Naive thymus-derived CD8-positive, alpha-beta T cell (primary cell): ENCODE measurements at places on chromosomes 3 and 15.

DNA sequence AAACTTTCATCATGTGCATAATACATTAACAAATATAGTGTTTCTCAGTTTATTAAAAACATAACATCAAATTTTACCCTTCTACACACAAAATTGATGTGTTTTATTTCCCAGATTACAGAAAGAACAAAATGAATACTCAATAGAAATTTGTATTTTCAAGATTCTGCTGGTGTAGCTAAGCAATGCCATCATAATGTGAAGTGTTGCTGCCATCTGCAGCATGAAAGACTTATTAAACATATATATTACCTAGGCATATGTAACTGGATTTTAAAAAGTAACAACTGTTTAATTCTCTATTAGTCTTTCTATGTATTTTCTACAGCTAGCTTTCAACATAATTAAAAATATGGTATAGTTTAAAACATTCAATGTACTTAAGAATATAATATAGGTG, 27.5 kb downstream of the PLSCR5 start:
- peak; percentile 53 for DNase-seq

- DNase-seq, result no peak
Measured at GRCh38 chr15:72271221-72271620, 1.1 kb downstream of the PARP6 start.

DNA sequence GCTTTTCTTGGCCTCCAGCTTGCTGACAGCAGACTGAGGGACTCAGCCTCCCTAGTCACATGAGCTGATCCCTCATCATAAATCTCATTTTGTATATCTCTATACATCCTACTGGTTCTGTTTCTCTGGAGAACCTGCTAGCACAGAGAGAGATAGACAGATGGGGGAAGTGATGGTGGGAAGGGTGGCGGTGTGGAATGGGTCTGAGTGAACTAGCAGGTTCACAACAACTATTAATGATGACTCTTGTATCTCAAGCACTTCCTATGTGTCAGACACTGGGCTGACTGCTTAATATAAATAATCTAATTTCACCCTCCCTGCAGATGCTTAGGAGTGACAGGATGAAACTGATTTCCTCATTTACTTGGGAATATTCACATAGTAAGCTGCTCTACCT, 106.9 kb upstream of the TLE3 start:
- DNase-seq, result no peak

DNA sequence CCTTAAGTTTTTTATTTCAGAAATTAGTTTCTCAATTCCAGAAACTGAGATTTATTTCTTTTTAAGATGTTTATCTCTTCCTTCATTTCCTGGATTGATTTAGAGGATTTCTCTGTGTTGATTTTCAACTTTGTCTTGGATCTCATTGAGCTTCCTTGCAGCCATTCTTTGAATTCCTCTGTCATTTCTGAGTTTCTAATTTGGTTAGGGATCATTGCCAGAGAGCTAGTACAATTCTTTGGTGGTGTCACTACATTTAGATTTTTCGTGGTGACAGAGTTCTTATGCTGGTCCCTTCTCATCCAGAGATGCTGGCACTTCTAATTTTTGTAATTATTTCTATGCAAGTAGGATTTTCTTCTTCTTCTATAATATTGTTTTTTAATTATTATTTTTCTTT, 691.1 kb upstream of the NAALADL2 start:
- DNase-seq, result no peak

DNA sequence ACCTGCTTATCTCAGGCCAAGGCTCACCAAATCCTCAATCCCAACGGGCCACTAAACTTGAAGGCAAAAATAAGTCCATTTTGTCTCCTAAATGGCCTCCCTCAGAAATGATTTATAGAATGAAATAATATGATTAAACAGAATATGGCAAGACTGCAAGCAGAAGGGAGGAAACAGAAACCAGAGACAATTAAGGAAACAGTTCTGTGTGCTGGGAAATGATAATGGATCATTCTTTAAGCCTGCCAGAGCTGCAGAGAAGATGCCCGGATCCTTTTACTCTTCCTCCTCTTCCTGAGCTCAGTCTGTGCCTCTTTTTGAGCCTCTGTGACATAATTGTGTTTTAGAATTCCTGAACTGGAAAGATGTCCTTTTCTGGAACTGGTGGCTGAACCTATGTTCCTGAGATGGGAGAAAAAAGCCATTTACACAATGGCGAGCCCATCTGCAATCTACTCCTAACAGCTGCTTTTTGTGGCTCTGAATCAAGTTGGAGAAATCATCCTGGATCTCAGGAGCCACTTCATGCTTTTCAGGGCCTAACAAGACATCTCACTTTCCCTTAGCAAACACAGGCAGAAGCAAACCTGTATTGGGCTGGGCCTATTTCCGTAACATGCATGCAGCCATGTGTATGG, 2.8 kb upstream of the ABHD2 start:
- DNase-seq, result no peak
